ENCODE measurements at places on chromosomes 4 and X. TPM values are rescaled to one million over a fixed set of nuclear protein-coding genes. Genes with fewer than 3 reads are reported as not detected.
A peak's percentile ranks its signal among the peaks of the same experiment; 100 is the strongest.

AKAP4 gene
- total RNA-seq, result under 0.01 TPM

GRPR gene
- not detected for total RNA-seq

XAGE1A gene
- not detected for total RNA-seq

ATP2B3 gene
- total RNA-seq, result not detected

- DNase-seq, result no peak
These were observed 32.4 kb upstream of the FHIP1A start for GRCh38 chr4:151376540-151376939.

- DNase-seq, result no peak
These were observed 660.2 kb downstream of the ADGRL3 start for GRCh38 chr4:61860376-61860775.

- DNase-seq, result peak; percentile 9
These were observed 81.5 kb downstream of the RCHY1 start for GRCh38 chr4:75432683-75433082.

DMRTC1B gene
- total RNA-seq, result not detected

DNA sequence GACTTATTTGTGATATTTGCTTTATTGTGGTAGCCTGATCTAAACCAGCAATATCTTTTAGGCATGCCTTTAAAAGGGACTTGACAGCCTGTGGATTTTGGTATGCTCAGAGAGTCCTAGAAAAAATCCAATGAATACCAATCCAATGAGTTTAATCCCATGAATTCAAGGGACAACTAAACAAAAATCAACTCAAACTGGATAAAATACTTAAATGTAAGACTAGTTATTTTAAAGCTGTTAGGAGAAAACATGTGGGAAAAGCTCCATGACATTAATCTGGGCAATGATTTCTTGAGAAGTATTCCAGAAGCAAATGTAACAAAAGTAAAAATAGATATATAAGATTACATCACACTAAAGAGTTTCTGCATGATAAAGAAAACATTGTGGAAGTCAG lies 711.5 kb upstream of the PITX2 start:
- no peak for DNase-seq

HERC6 gene
- total RNA-seq, result 4.9 TPM

NWD2 gene
- not detected for total RNA-seq

- no peak for DNase-seq
These were observed 235.1 kb downstream of the LDB2 start for GRCh38 chr4:16663307-16663706.

DNA sequence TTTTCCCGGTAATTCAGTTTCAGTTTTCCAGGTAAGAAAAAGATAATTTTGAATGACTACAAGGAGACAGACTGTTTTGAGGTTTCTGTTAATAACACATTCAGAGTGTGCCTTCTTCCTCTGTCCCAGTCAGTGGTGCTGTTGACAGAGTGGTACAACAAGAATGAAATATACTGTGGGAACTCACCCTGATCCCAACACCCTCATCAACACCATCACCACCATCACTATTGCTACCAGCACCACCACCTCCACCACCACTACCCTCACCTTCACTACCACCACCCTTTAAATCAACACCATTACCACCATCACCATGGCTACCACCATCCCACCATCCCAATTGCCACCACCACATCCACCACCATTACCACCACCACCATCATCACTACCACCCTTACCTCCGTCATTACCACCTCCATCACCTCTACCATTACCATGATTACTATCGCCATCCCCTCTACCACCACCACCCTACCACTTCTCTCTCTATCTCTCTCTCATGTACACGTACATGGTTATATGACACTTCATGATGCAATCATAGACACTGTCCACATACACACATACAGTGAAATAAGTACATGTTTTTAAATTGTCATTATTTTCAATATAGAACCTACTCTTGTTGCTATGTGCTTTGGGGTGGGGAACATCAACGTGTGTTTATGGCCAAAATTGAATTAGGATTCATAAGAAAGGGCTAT lies 91.5 kb downstream of the MAMLD1 start:
- no peak for DNase-seq

- DNase-seq, result peak; percentile 92
These were observed 63.2 kb downstream of the PHEX start for GRCh38 chrX:22095286-22095685.

F8A2 gene
- not detected for total RNA-seq

DNA sequence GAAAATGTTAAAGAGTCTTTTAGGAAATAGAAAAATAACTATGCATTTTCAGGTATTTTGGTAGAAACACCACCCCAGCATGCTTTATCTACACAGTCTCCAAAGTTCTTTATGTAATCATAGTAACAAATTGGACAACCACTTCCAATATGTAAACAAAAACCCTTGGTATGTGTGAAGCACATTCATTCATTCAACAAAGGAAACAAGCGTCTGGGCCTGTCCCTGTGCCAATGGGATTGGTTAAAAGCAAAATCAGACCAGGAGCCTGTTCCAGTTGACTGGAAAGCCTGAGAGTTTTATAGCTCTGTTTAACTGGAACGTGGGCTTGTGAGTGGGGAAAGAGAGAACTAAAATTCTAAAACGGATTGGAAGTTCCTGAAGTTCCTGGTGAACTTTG lies 41.3 kb upstream of the TENM3 start:
- no peak for DNase-seq

- DNase-seq, result no peak
These were observed 511 bp downstream of the GABRB1 start for GRCh38 chr4:47031751-47032404.

PRRG1 gene
- 15.3 TPM for total RNA-seq

DNA sequence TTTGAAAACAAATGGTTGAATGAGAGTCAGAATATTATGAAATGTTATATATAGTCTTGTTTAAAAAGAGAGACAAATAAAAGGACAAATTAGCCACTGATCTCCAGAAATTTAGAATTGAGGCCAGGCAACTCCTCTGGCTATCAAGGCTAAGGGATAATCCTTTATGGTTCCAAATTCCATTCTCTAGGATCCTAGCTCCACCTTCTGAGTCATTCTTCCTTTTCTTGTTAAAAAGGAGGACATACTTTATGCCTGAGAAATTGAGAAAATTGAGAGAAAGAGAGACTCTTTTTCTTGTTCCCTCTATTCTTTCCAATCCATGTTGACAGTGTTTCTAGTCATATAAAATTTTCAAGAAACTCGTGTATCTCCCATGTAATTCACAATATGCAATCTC lies 1299.5 kb downstream of the FSTL5 start:
- no peak for DNase-seq

- no peak for DNase-seq
These were observed 28.8 kb downstream of the SH3TC1 start for GRCh38 chr4:8227771-8228318.

NOX1 gene
- total RNA-seq, result not detected

APOO gene
- total RNA-seq, result 9.8 TPM

SLC2A9 gene
- 0.74 TPM for total RNA-seq

GRCh38 chr4:75940692-75941253 lies at the start of gene NAAA:
NAAA (minus strand) TSS chr4:75941013; CDS start chr4:75940949, 64 bp downstream.
- DNase-seq, result peak; percentile 43

RTL3 gene
- not detected for total RNA-seq

DNA sequence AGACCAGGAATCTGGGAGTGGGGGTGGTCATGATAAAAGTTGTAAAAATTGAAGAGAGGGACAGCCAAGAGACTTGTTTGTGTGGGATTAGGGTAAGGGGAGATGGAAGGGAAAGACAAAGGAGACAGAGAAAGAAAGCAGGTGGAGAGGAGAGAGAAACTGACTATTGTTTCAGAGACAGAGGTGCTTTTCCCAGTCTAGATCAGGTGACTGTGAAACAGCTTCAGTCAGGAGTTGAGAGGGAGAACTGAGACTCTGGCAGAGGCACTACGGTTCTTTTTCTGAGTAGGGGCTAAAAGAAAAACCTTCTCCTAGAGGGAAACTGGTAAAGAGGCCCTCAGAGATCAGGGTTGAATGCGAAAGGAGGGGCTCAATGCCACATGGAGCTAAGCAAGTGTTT lies 106.4 kb downstream of the KDR start:
- no peak for DNase-seq

Measured in fibroblast of the aortic adventitia (primary cell).